ENCODE measurements at places on chromosomes 7 and 10.

- no peak for DNase-seq
Observed at GRCh38 chr7:121186746-121187145, 142.1 kb upstream of the WNT16 start.

- no peak for DNase-seq
Observed at GRCh38 chr7:25739143-25739542, 412.9 kb upstream of the NFE2L3 start.

- no peak for DNase-seq
Observed at GRCh38 chr10:117320050-117320665, 55.1 kb downstream of the PDZD8 start.

- no peak for DNase-seq
Observed at GRCh38 chr7:41641011-41641664, 61.8 kb downstream of the INHBA start.

DNA sequence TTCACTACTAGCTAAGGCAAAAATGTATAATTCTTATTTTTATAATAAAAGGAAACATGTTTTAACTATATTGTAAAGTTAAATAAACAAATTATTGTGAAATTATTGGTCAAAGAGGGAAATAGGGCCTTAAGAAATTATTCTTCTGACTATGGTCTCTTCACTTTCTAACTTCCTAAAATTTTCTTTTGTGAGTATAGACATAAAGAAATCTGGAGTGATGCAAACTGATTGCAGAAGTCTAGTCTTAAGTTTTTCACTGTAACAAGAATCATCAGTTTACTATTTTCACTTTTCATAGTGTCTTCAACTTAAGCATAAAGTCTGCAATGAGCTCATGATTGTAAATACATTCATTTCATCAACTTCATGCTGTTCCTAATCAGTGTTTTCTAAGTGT lies 525.4 kb downstream of the TFEC start:
- no peak for DNase-seq

DNA sequence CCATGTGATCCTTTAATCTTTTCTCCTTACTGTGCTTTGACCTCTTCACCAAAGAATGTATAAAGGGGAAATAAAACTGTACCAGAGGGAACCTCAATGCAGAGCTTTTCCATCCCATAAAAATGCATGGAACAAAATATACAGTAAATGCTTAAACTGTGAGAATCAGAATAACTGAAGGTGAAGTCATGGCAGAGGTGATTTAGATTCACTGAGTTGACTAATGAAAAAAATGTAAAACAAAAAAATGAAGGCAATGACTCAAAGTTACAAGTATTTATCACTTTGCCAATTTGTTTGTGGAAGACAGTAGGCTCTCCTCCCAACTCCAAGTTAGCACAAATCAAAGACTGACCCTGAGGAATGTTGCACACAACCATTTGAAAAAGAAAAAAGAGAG lies 1331.6 kb upstream of the SORCS1 start:
- no peak for DNase-seq

DNA sequence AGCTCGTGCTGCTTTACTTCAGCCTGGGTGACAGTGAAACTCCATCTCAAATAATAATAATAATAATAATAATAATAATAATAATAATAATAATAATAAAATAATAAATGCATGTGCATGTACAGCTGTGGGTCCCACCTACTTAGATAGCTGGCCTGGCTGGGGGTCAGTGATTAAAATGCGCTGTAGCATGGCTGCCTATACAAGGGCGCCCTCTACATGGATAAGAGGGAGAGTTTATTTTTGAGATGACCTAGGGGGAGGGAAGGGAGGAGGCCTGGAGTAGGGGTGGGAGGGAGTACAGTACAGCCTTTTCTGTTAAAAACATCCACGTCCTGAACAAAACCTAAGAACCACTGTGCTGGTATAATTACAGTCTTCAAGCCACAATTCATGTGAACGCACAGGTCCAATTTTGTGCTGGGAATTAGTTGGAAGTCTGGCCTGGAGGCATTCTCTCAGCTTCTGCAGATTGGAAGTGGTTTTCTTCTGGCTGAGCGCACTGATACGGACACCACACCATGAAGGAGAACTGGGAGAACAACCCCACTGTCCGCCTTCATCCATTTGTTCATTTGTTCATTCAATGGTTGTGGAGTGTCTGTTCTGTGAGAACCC lies 146.5 kb downstream of the TMEM178B start:
- DNase-seq = no peak

GRCh38 chr7:78679112-78679876 lies 774.2 kb downstream of the MAGI2 start:
- DNase-seq = no peak

GRCh38 chr7:104791080-104791479 lies 222.9 kb upstream of the KMT2E start:
- DNase-seq = no peak

GRCh38 chr10:76618171-76618570 lies 1019.4 kb downstream of the KCNMA1 start:
- no peak for DNase-seq

GRCh38 chr10:29257106-29257783 lies 31.6 kb upstream of the LYZL1 start:
- no peak for DNase-seq

DNA sequence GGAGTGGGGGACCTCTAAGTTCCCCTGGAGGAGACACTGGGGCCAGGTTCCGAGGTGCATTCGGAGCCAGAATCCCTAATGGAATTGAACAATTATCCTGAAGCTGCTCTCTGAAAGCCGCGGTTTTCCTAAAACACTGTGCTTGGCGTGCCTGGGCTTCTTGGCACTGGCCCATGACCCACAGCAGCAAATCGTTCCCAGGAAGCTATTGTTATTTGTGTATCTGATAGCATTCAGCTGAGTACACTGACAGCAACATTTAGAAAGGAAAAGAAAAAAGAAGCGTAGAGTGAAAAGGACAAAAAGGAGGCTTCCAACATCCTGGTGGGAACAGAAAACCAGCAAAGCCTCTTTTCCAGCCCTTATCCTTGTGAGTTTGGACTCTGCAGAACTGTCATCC lies 339.8 kb downstream of the FRMD4A start:
- no peak for DNase-seq

- no peak for DNase-seq
Observed at GRCh38 chr7:80890426-80891258, 28.2 kb downstream of the SEMA3C start.

GRCh38 chr7:26714006-26714405 lies 150.4 kb downstream of the SKAP2 start:
- DNase-seq = no peak

- DNase-seq = no peak
Observed at GRCh38 chr10:78320506-78320905, 286.8 kb downstream of the RPS24 start.
